ENCODE measurements at places on chromosomes 7 and 10. TPM values are rescaled to one million over a fixed set of nuclear protein-coding genes. Genes with fewer than 3 reads are reported as not detected.

DNA sequence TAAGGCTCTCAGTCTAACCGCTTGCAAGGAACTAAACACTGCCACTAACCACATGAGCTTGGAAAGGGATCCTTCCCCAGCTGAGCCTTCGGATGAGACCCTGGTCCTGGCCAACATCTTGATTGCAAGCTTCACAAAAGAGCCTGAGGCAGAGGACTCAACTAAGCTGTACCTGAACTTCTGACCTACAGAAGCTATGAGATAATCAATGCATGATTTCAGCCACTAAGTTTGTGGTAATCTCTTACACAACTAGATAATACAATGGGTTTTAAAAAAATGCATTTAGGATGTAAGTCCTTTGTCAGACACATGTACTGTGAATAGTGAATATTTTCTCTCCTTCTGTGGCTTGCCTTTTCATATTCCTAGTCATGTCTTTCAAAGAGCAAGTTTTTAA lies 125.6 kb upstream of the RHEB start:
- no peak for DNase-seq

DNA sequence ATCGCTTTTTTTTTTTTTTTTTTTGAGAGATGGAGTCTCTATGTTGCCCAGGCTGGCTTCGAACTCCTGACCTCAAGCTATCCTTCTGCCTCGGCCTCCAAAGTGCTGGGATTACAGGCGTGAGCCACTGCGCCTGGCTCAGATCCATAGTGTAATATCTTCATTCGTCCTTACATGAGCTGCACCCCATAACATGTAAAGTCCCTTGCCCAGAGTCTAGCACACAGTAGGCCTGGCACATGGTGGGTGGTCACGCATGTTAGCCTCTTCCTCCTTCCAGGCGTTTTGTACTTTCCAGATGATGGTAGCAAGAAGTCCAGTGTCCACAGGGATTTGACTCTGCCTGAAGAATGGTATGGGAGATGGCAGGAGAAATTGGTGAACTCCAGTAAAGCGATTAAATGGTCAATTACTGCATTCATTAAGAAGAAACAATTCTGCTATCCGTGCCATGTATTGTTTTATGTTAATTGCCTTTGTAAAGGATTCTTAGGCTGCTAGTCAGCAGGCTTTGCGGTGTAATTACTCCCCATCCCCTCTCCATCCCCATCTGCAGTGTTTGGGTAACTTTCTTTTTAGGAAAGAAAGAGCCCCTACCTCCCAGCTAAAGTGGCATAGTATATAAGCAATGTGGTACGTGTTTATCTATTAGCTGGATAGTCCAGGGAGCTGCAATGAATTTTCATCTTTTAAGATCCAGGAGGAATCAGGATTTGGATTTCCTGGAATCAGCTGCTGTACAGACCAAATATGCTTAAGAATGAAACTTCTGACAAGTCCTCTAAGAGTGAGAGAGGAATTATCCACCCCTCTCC lies 1.2 kb downstream of the TPST1 start:
- peak; percentile 19 for DNase-seq

- no peak for DNase-seq
Measured at GRCh38 chr10:30594077-30594476, 35.5 kb downstream of the LYZL2 start.

DNA sequence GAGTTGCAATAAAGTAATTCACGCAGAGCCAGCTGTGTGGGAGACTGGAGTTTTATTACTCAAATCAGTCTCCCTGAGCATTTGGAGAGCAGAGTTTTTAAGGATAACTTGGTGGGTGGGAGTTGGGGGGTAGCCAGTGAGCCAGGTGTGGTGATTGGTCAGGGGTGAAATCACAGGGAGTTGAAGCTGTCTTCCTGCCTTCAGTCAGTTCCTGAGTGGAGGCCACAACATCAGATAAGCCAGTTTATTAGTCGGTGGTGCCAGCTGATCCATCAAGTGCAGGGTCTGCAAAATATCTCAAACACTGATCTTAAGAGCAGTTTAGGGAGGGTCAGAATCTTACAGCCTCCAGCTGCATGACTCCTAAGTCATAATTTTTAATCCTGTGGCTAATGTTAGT lies 3.3 kb upstream of the CYP51A1 start:
- DNase-seq, result no peak

The FASTK gene
- 136 TPM for polyA plus RNA-seq

DNA sequence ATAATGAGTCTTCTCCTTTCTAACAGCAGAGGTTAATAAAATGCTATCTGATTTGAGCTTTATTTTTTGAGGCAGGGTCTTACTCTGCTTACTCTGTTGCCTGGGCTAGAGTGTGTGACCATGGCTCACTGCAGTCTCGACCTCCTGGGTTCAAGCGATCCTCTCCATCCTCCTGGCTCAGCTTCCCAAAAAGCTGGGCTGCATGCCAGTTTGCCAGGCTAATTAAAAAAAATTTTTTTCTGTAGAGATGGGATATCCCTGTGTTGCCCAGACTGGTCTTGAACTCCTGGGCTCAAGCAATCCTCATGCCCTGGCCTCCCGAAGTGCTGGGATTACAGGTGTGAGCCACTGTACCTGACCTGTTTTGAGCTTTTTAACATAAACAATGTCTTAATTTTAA lies 56.7 kb downstream of the SCD start:
- no peak for DNase-seq

DNA sequence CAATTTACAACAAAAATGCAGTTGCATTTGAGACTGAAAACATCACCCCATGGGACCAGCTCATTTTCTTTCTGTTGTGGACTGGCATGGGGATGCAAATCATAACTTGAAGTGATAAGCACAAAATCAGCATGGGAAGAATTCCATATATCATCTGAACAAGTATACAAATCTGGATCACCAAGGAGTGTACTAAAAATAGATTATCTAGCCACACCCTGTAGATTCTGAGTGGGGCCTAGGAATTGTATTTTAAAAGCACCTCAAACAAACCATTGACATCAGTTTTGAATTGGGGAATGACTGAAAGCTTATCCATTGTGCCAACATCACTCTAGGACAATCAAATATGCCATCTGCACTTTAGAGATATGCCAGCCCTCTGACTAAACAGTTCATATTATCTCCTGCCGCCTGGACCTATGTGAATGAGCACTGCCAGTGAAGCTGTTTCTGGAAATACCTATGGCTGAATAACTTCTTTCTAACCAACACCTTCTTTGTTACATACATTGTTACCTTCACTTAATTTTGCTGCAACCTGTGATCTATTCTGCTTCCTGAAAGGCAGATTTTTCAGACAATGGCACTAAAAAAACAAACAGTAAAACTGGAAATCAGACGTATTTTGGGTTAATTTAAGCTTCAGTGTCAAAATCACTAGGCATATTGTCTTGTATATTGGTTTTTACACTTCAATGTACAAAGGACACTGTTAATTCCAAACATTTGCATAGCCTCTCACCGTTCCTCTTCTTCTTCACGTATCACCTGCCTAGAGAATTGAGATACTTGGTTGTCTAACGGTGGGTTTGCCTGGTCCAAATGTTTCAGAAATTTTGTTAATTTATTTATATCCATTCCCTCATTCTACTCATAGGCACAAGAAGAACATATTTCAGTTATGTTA lies 42.4 kb upstream of the HGF start:
- no peak for DNase-seq

The IDI2 gene
- not detected for polyA plus RNA-seq

The SEMA3E gene
- polyA plus RNA-seq, result under 0.01 TPM

The SLC13A1 gene
- polyA plus RNA-seq, result not detected

DNA sequence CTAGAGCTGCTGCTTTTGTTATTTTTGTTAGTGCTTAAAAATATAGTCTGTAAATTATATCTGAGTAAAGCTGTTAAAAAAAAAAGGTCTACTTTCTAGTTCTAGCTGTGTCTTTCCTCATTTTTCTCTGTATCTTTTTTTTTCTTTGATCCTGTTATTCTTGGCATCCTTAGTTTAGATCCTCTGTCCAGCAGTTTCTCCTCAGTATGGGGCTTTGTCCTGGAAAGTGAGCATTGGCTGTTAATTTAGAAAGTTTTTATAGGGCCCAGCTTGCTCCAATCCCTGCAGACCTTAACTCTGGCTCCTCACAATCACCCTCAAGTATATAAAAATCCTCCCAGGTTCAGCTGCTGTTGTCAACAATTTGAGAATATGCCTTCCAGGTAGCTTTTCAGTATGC lies 23.5 kb downstream of the DDX50 start:
- DNase-seq, result no peak

DNA sequence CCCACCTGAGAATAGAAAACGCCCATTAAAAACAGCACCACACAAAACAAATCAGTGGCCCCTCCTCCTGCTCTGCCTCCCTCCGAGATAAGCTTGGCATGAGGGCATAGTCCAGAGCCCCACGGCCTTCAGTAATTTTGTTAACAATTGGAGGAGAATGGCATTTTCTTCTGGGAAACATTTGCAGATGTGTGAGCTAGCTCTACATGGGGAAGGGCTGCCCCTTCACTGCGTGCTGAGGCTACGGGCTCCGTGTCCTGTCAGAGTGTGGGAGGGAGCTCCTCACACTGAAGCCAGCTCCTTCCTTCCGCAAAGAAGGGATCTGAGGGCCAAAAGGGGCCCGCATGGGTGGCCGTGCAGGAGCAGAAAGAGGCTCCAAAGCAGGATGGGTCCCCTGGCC lies 15.2 kb downstream of the GRK5 start:
- DNase-seq, result no peak

- DNase-seq, result no peak
Measured at GRCh38 chr7:111771638-111772037, 209.3 kb upstream of the IMMP2L start.

The TLX1 gene
- 5.7 TPM for polyA plus RNA-seq

The DOCK1 gene
- 2.2 TPM for polyA plus RNA-seq

DNA sequence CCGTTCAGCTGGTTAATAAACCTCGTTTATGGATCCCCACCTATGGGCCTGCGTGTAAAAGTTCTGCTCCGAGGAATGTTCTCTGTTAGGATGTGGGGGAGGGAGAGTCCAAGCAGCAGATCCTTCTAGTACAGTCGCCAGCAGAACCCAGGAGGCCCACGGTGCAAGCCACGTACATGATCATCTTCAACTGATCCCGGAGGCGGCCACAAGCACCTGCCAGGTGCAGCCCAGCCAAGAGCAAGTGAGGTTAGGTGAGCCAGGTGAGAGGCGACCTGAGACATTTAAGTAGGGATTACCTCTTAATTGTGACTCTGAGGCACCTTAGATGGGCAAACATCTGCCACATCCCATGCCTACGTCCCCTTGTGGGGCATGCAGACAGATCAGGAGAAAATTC lies 18.0 kb upstream of the FGFR2 start:
- no peak for DNase-seq

The AKR1C4 gene
- polyA plus RNA-seq, result not detected

- DNase-seq, result no peak
Measured at GRCh38 chr7:50353894-50354595, 49.5 kb downstream of the IKZF1 start.

DNA sequence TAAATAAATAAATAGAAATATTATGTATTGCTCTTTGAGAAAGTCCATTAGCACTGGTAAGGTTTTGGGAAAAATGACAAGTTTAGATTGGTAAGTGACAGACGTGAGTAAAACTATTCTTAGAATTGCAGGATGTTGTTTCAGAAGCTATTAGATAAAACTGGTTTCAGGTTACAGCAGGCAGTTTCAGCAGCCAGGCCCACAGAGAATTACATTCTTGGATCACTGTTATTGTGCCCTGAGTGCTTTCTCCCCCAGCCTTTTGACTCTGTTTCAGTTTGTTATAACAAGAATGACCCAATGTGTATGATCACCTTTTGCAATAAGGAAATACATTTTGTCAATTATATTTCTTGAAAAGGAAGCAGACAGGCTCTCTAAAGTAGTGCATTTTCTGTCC lies 86.5 kb downstream of the DKK1 start:
- DNase-seq, result no peak

GRCh38 chr7:49159536-49159935 lies 235.2 kb downstream of the CDC14C start:
- no peak for DNase-seq

The PRR15 gene
- polyA plus RNA-seq, result not detected

DNA sequence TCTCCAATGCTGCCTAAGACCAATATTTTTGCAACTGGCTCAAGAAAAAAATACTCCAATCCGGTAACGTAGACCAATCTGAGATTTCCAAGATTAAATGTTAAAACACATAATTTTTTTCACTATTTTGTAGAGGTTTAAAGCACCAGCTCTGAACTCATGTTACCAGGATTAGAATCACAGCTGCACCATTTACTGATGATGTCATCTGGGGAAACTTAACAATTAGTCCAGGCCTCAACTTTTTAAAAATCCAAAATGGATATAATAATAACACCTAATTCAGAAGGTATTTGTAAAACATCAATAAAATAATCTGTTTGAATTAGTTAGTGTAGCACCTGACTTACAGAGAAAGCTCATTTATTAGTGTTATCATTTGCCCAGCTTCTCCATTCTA lies 14.4 kb downstream of the PON1 start:
- DNase-seq, result no peak

The C10orf90 gene
- 0.05 TPM for polyA plus RNA-seq

The EBF3 gene
- 0.19 TPM for polyA plus RNA-seq

The VWDE gene
- polyA plus RNA-seq, result 0.13 TPM

The OR2A42 gene
- polyA plus RNA-seq, result 0.15 TPM

The CACNB2 gene
- polyA plus RNA-seq, result 0.17 TPM

GRCh38 chr7:74289659-74290552 lies 699 bp downstream of the CLIP2 start:
- DNase-seq, result peak; percentile 88

DNA sequence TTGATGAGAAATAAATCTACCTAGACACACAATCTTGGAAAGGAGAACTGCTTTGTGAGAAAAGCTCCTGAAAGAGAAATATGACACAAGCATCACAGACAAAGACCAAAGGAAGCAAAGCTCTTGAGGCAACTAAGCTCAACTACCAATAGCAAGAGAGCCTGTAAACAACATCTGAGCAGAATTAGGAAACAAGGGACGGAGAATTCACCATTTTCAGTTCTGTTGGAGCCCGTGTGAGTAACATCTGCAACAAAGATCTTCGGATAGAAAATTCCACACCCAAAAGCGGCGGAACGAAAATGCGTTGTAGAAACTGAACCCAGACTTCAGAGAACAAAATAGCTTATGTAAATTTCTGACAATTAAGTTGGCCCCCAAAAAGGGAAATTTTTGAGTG lies 909.9 kb upstream of the MBL2 start:
- DNase-seq, result no peak

The MYO3A gene
- polyA plus RNA-seq, result 0.14 TPM

GRCh38 chr7:27173956-27174873 lies at the start of gene HOXA10:
Gene HOXA10, minus strand, starts transcription at chr7:27174320. Its CDS starts 14 bp downstream, at chr7:27174306.
- peak; percentile 73 for DNase-seq

The CDK14 gene
- 7.3 TPM for polyA plus RNA-seq

- DNase-seq, result no peak
Measured at GRCh38 chr7:16271990-16272665, 149.2 kb downstream of the CRPPA start.

GRCh38 chr7:98866765-98867164 lies 3.0 kb downstream of the TMEM130 start:
- DNase-seq, result peak; percentile 13

- no peak for DNase-seq
Measured at GRCh38 chr10:75405598-75406461, 4.3 kb upstream of the ZNF503 start.

The TSPAN13 gene
- 39.7 TPM for polyA plus RNA-seq

- no peak for DNase-seq
Measured at GRCh38 chr7:101156866-101157589, 2.8 kb downstream of the AP1S1 start.

All from spleen (tissue), 13 donors.